T-helper 1 cell treated with Interleukin-12 subunit alpha and Interleukin-12 subunit beta and Interleukin-4 antibody, amounts not matched to agents 30 ng/mL and 1 ng/mL, for 36 hours (primary cell): ENCODE measurements at places on chromosomes 6 and 20. TPM values are rescaled to one million over a fixed set of nuclear protein-coding genes. Genes with fewer than 3 reads are reported as not detected.

RTF2 gene
- 131 and 132 TPM in 2 replicates for total RNA-seq

OR2H1 gene
- not detected in 2 replicates for total RNA-seq

ZSWIM3 gene
- 6.4 and 7.4 TPM in 2 replicates for total RNA-seq

MYMX gene
- total RNA-seq: not detected in 2 replicates

BPI gene
- total RNA-seq: not detected in 2 replicates

ME1 gene
- total RNA-seq: 0.07 TPM in 1 of 2 replicates, not detected in the other

RTN4IP1 gene
- total RNA-seq: 5.8 and 6.1 TPM in 2 replicates

EYA2 gene
- total RNA-seq: not detected in 2 replicates

OR2B6 gene
- not detected in 2 replicates for total RNA-seq
